ENCODE measurements at places on chromosomes 3 and 15.

GRCh38 chr15:31461375-31461774, 134.7 kb downstream of the KLF13 start:
- no peak for DNase-seq

- DNase-seq = no peak
Observed at GRCh38 chr3:25294169-25294805, 133.8 kb upstream of the RARB start.

DNA sequence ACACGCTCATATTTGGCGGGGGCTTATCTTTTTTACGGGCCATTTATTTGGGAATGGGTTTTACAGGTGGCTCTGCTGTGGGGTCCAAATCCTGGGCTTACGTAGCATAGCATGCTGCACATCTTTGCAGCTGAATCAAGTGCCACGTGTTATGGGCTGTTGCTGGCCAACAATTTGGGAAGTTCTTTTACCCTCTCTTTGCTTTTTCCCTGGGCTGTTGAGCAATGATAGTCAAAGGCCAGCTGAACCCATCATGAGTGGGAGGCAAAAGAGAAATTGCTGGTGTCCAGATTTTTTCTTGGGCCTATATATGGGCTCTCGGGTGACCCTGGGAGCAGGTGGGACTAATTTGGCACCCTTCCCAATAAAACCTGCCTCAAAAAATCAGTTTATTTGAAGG, 209.3 kb upstream of the SATB1 start:
- DNase-seq = no peak

- DNase-seq = no peak
Observed at GRCh38 chr3:38274864-38275649, 7.0 kb upstream of the SLC22A14 start.

DNA sequence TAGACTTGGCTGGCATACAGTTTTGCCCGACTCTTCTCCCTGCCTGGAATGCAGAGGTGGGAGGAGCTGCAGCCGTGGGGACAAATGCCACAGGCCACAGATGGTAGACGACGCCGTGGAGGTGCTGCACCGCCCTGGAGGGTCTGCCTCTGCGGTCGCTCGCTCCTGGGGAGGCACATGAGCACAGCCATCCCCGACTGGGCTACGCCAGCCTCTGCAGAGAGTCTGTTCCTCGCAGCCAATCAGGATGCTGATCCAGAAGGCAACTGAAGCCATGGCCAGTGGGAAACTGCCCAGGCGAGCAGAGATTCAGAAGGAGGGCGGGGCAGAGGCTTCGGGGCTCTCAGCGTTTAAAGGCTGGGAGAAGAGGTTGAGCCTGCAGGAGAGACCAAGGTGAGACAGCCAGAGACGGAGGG, 11.9 kb upstream of the LRRC15 start:
- no peak for DNase-seq

- DNase-seq = no peak
Observed at GRCh38 chr3:120726791-120727190, 15.5 kb downstream of the RABL3 start.

GRCh38 chr3:176428552-176428951, 768.7 kb downstream of the TBL1XR1 start:
- no peak for DNase-seq

DNA sequence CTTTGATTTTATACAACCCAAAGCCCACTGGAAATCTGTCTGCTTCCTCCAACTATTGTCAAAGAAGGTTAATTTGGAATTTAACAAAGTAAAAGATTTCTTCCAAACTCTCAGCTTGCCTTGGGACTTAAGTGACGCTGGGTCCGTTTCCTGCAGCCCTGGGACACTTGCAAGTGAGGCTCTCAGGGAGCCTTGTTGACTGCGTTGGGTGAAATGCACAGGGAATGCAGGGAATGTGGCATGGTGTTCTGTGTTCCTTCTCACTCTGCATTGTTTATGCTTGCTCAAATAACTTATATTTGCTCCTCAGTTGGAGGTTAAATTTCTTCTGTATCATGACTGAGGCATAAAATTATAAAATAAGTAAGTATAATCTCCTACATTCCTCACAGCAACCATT, 60.9 kb upstream of the TJP1 start:
- no peak for DNase-seq

DNA sequence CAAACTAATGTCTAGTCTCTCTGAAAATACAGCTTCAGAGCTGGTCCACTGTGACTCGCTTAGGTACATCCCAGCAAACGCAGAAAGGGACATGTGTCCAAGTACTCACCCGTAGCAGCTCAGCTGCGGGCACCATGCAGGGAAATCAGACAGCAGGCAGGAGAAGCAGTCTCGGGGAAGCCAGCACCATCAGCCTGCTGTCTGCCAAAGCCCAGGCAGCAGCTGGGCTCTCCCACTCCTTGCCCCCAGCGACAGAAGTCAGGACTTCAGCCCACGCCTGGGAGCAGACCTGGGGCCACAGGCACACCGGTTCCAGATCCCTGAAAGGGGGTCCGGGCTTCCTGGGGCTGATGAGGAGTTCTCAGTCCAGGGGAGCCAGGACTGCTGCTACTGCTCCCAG, 34.9 kb downstream of the SEMA5B start:
- no peak for DNase-seq

DNA sequence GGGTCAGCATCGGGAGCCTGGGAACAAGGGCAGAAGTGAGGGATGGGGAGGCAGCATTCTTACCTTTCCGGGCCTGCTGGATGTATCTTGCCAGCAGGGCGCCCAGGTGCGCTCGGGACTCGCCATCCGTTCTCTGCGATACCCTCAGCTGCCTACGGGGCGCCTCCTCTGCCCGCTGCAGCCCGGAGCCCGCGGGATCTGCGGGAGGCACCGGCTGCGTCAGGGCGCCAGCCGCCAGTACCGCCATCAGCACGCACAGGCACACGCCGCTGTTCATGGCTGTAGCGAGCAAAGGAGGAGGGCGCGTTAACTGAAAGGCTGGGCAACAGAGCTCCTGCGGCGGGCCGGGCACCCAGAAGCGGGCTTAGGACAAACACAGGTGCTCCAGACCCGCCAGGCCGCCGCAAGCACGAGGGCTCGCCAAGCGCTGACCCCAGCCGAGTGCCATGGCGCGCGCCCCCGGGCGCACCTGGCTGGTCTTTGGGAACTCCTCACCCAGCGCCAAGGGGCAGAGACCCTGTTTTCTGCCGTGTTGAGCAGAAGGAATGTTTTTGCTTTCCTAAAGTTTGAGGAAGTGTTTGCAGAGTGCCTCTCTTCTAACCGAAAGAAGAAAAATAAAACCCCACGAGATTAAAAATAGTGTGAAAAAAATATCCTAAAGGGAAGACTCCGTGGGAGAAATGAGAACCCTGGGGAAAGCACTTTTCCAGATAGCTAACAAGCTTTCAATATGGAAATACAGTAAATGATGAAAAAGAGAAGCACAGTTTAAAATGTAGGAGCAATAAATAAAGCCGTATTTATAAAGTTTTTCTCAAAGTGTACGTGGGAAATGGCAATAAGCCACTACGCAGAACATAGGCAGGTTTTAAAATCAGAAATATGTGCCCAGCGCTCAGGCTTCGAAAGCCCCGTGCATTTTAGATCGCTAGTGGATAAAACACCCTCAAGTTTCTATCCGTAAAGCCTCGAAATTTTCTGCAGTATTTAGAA, 2.3 kb downstream of the CCK start:
- DNase-seq = no peak

- DNase-seq = no peak
Observed at GRCh38 chr3:180749322-180749721, 70.0 kb upstream of the CCDC39 start.

DNA sequence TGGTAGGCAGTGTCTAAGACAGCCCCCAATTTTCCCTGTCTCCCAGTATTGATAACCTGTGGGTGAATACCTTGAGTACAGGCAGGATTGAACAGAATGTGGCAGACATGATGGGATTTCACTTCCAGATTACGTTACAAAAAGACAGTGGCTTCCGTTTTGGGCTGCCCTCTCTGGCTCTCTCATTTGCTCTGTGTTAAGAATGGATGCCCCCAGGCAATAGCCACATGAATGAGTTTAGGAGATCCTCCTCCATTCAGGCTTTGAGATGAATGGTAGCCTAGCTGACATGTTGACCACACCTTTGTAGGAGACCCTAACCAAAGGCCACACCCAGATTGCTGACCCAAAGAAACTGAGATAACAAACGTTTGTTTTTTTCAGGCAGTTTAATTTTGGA, 34.3 kb downstream of the UBXN7 start:
- DNase-seq = no peak

GRCh38 chr15:62976301-62976881, 66.2 kb upstream of the TPM1 start:
- DNase-seq = no peak

GRCh38 chr15:62897634-62898033, 144.9 kb upstream of the TPM1 start:
- DNase-seq = no peak

DNA sequence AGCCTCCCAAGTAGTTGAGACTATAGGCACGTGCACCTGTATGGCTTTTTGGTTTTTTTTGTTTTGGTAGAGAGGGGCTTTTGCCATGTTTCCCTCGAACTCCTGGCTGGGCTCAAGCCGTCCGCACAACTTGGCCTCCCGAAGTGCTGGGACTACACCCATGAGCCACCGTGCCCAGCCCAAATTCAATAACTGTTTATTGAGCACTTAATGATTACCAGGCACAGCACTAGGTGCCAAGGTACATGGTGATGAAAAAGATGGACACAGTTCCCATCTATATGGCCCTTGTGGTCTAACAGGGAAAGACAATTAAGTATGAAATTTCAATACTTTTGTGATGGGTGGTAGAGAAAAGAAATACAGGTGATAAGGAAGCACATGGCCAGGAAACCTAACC, 35.8 kb upstream of the ZNF148 start:
- no peak for DNase-seq

GRCh38 chr15:83174891-83175290, 32.7 kb downstream of the HDGFL3 start:
- DNase-seq = no peak

GRCh38 chr3:113649174-113649845, 47.1 kb downstream of the USF3 start:
- no peak for DNase-seq

GRCh38 chr3:53815067-53815466, 31.2 kb downstream of the CHDH start:
- DNase-seq = no peak

GRCh38 chr3:10855871-10856662, 40.0 kb downstream of the SLC6A11 start:
- no peak for DNase-seq

DNA sequence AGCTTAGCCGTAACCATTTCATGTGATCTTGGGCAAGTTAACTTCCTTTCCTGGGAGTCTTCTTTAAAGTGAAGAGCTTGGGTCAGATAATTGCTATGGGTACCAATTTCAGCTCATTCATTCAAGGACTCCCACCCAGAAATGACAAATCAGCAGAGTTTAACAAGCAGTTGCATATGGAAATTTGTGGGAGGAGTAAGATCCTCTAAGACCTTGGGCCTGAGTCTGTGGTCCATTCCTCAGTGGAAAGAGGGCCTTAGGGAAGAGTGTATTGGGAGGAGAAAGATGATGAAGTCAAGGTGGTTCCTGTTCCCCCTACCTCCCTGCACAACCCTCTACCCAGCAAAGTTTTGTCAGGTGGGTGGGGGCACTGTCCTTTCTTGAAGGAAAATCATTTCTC, 42.1 kb downstream of the RBP2 start:
- no peak for DNase-seq

GRCh38 chr15:43292375-43293078, 25.8 kb upstream of the TGM5 start:
- DNase-seq = no peak

DNA sequence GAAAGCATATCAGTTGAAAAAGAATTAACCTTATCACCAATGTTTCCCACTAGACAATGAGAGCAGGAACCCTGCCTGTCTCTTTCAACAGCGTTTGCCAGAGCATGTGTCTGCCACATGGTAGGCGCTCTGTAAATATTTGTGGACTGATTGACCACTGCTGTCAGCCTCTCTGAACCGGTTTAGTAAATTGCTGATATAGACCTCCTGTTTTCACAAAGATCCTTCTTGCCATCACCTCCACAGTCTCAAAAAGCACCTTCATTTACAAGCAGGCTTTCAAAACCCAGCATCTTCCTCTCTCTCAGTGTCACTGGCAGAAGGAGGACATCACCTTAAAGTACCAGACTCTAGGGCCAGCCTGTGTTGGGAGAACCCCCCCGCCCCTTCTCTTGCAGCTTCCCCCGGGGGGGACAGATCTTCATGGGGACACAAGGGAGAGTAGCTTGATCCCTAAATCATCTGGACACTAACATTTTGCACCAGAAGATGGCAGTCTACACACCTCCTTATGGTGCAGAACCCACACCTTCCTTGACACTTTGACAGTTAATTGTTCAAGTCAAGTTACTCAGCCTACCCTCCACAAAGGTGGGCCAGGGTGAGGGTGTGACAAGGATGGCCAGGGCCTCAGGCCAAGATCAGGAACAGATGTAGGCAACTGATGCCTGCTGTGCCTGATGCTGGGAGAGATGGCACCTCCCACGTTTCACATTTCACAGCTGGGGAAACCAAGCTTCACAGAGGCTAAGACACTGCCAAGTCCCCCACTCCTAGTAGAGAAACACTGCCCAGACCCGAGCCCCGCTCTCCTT, 37.8 kb upstream of the USP3 start:
- peak; percentile 69 for DNase-seq

- no peak for DNase-seq
Observed at GRCh38 chr3:142915636-142916035, 26.8 kb upstream of the PCOLCE2 start.

- DNase-seq = no peak
Observed at GRCh38 chr3:159787794-159788205, 200.8 kb upstream of the IL12A start.

DNA sequence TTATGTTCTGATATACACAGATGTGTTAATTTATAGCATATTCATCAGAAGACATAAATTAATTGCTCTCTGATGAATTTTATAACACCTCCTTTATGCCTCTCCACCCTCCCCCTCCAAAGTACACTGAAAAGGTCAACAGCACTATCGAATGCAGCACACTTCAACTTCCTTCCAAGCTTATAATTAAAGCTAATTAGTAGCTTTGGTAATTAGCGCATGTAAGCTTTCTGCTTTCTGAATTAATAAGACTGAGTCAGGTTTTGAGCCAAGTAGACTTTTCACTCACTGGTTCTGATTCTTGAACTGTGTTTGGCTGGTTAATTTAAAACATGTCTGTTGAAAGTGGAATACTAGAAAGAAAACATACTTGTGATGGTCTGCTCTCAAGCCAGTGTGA, 760.8 kb upstream of the CFAP20DC start:
- DNase-seq = no peak

GRCh38 chr3:59372346-59372745, 322.5 kb upstream of the CFAP20DC start:
- no peak for DNase-seq

GRCh38 chr3:14791343-14791945, 27.3 kb upstream of the FGD5 start:
- DNase-seq = peak; percentile 59

All from HTR-8/SVneo (cell line).